Activated CD4-positive, alpha-beta T cell treated with anti-CD3 and anti-CD28 coated beads, Interleukin-2, amount 10 ng/mL, durations not matched to agents 24 days and 14 days (primary cell): ENCODE measurements at places on chromosomes 13 and 19.
A peak's percentile ranks its signal among the peaks of the same experiment; 100 is the strongest.

DNA sequence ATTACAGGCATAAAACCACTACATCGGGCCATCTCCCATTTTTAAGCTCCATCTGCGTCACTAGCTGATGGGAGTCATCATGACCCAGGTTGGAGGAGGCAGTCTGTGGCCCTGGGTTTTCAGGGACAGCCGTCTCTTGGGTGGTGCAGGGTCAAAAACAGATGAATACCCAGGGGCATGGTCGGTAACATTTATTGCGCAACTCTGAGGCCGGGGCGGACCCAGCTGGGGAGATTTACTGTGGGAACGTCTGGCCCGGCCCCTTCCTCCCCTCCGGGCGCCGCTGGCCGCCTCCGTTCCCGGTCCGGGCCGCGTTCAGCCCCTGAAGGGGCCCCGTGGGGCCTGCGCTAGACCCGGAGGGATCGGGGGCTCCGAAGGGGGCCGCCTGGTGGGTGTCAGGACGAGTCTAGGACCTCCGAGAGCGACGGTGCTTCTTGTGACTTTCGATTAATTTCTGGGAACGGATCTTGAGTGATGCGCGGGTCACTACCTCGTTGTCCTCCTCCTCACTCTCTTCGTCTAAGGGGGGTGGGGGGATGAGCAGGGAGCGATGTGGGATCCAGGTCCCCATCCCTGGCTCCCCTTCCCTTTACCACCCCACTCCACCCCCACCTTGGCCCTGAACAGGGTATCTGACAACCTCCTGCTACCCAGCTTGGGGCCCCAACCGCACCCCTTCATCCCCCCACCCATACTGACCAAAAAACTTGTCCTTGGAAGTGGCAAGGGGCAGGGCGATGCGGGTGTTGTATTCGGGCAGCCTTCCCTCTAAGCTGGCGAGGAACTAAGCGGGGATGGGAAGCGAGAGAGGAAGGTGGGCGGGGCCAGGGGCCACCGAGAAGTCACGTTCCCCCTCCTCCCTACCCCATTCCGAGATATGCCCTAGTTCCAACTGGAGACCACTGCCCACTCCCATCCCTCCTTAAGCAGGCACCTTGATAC lies 1.6 kb upstream of the RGL3 start:
- peak overlapping the region; percentile 82 for H3K4me3 ChIP-seq
- no peaks in the 10 kb centered on the region for H3K36me3 ChIP-seq
- peaks cover 33% of the 10 kb centered on the region for H3K4me1 ChIP-seq
- H3K27ac ChIP-seq = no peak overlapping the region

DNA sequence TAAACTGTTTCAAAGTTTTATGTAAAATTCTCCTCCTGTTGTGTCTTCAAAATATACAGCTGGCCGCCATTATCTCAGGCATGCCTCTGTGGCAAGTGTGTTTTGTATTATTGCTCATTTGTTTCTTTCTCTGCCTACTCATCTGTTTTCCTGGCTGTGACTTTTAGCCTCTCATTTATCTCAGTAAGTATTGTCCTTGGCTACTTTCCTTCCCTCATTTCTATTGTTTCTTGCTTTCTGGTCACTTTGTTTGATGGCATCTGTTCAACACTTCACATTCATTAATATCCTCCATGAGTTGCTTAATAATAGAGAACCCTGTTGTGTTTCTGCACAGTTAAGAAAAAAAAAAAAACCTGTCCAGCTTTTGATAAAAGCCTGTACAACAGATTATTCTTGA lies 869.4 kb downstream of the PCDH17 start:
- H3K4me1 ChIP-seq = no peaks in the 10 kb centered on the region
- no peak overlapping the region for H3K4me3 ChIP-seq
- H3K27me3 ChIP-seq = no peaks in the 10 kb centered on the region
- no peaks in the 10 kb centered on the region for H3K36me3 ChIP-seq
- H3K27ac ChIP-seq = no peak overlapping the region

- H3K27ac ChIP-seq = no peak overlapping the region
- H3K36me3 ChIP-seq = no peaks in the 10 kb centered on the region
- no peaks in the 10 kb centered on the region for H3K4me1 ChIP-seq
- DNase-seq = no peak
- H3K27me3 ChIP-seq = peaks cover 25% of the 10 kb centered on the region
Measured at GRCh38 chr13:106348075-106348840, 187.2 kb downstream of the EFNB2 start.

DNA sequence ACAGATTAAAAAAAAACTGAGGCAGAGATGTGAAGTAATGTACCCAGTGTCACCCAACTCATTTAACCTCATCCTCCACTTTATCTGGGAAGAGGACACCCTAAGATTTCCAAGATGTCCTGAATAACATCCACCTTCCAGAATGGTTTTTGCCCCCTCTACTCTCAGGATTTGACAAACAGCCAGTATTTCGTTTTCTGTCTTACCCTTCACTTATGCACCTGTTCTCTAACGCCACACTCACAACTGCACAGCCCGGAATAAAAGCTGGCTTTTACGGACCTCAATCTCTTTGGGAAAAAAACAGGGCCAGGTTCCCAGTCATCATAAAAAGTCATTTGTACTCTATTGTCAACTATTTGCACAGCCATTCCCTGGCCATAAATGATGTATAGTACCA lies 21.2 kb upstream of the CEACAM6 start:
- no peak overlapping the region for H3K4me3 ChIP-seq
- H3K27ac ChIP-seq = no peak overlapping the region
- H3K27me3 ChIP-seq = peaks cover 61% of the 10 kb centered on the region
- H3K36me3 ChIP-seq = no peaks in the 10 kb centered on the region

GRCh38 chr13:98586400-98587345 lies 9.8 kb upstream of the STK24 start:
- H3K4me1 ChIP-seq = peaks cover 18% of the 10 kb centered on the region
- no peaks in the 10 kb centered on the region for H3K36me3 ChIP-seq
- H3K27me3 ChIP-seq = no peaks in the 10 kb centered on the region
- H3K27ac ChIP-seq = no peak overlapping the region
